ENCODE measurements at places on chromosomes 2 and 18. TPM values are rescaled to one million over a fixed set of nuclear protein-coding genes. Genes with fewer than 3 reads are reported as not detected.

The CYP27A1 gene
- 5.4 TPM for total RNA-seq

The IL1R2 gene
- total RNA-seq, result not detected

The STPG4 gene
- 0.28 TPM for total RNA-seq

The HNRNPA3 gene
- total RNA-seq, result 408 TPM

The IL18R1 gene
- total RNA-seq, result not detected

The ALPP gene
- 0.15 TPM for total RNA-seq

The TTC39C gene
- 78.6 TPM for total RNA-seq

The RAX gene
- total RNA-seq, result 0.52 TPM

The C1QL2 gene
- 0.88 TPM for total RNA-seq

The IL1RL1 gene
- not detected for total RNA-seq

The FAM237A gene
- total RNA-seq, result not detected

The GYPC gene
- total RNA-seq, result 26.7 TPM

The NPPC gene
- total RNA-seq, result 4.7 TPM

The ANKAR gene
- 1.5 TPM for total RNA-seq

The ZNF385B gene
- total RNA-seq, result 2.9 TPM

The KCNE4 gene
- total RNA-seq, result not detected

The ARPC2 gene
- 198 TPM for total RNA-seq

The SCYGR4 gene
- not detected for total RNA-seq

Data from H1 (cell line).